ENCODE measurements at places on chromosomes 4 and X.

DNA sequence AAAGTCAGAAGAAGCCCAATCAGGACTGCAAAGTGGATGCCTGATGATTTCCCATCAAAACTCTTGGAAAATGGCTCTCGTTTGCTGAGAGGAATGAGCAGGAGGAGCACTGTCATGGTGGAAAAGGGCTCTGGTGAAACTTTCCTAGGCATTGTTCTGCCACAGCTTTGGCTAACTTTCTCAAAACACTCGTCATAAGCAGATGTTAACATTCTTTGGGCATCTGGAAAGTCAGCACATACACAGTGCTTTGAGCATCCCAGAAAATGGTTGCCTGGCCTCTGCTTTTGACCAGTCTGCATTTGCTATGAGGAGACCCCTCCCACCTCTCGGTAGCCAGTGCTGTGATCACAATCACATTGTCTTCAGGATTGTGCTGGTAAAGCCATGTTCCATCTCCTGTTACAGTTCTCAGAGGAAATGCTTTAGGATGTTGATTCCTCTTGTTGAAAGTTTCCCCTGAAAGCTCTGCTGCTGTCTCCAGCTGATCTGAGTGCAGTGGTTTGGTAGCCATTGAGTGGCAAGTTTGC lies 25.2 kb upstream of the TBC1D14 start:
- DNase-seq, result no peak

- no peak for DNase-seq
Observed at GRCh38 chr4:123365412-123365811, 31.2 kb upstream of the SPRY1 start.

DNA sequence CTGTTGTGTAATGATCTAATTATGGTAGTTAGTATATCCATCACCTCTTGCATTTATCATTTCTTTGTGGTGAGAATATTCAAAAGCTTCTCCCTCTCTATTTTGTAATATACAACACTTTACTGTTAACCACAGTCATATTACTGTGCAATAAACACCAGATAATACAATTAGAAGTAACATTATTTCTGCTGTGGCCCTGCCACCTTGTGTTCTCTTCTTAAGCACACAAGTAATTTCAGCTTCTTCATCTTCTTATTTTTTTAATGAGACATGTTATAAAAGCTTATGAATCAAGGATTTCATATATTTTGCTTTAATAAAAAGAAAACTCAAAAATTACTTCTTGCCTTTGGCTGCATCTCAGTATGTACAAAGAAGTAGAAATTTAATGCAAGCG lies 675.2 kb upstream of the INTU start:
- DNase-seq, result no peak

DNA sequence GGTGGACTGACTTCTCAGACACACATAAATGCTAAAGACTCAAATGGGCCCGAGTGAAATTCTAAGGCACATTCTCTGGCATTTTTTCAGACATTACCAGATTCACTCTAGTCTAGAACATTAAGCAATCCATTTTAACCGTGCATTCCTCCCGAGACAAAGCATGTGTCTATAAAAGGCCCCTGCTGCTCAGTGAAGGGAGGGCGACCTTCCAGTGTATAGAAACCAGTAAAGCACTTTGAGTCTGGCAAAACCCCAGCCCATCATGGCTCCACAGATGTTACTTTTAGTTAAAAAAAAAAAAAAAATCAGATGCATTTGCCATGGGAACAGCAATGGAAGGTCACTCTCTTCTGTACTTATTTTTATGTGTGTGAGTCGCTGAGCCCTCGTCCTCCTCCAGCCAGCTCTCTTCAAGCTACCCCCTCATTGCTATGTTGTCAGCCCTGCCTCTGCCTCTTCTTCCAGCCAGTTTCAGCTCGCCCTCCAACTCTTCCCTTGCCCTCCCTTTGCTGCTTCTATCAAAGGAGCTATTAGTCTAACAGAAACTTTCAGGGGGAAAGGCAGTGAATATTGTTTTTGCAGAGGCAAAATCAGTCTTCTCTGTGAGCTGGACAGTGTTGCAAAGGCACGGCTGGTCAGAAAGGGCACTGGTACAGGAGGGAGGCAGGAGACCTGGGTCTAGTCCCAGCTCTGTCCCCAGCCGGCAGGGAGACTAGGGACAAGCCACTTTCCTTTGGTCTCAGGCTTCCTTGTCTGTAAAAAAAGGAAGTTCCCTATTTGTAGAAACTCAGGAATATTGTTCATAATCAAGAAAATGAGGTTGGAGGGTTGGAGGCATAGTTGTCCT lies 644.2 kb downstream of the ZNF674 start:
- DNase-seq, result no peak
